ENCODE measurements at places on chromosomes 13 and 19.

GRCh38 chr13:112983428-112984196, 14.6 kb downstream of the MCF2L start:
- no peak for DNase-seq

DNA sequence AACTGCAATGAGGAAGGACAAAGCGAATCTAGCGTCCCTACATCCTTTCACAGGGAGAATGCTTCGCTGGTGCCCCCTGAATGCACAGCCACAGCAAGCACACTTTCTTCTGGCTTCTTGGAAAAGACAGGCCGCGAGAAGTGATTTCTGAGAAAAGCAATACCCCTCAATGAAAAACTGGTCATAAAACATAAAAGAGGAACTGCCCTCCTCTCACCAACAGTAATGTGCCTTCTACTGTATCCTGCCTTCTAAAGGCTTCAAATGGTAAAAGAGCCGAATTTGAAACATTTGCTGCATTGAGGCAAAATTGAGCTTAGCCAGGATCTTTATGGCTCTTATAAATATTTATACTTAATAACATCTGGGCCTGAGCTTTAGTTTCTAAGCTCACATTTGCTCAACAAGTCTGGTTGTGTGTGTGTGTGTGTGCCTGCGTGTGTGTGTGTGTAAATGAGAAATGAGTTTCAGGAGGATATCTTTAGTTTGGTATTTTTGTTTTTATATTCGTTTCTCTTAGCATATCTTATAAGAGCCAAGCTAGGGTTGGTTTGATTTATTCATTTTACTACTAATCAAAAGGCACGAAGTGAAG, 246.1 kb upstream of the MAB21L1 start:
- no peak for DNase-seq

GRCh38 chr13:51730927-51731326, 73.0 kb downstream of the DHRS12 start:
- DNase-seq = no peak

DNA sequence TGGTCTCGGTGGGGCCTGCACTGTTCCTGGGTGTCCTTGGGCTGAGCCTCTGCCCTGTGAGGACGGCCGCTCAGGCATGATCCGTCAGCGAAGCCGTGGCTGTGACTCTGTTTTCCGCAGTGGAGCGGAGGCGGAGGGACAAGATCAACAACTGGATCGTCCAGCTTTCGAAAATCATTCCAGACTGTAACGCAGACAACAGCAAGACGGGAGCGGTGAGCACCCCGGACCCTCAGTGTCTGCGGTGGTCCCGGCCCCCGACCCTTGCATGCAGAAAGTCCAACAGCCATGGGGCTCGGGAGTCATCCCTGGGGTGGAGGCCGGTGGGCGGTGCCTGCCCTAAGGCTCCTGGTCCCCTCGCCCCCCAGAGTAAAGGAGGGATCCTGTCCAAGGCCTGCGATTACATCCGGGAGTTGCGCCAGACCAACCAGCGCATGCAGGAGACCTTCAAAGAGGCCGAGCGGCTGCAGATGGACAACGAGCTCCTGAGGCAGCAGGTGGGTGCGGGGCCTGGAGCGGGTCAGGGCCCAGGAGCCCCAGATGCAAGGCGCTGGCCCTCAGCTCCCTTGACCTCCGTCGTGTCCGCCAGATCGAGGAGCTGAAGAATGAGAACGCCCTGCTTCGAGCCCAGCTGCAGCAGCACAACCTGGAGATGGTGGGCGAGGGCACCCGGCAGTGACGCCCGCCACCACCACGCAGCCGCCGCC, 3.6 kb upstream of the HAMP start:
- no peak for DNase-seq

- no peak for DNase-seq
These were observed 19.1 kb downstream of the POP4 start for GRCh38 chr19:29625186-29625651.

DNA sequence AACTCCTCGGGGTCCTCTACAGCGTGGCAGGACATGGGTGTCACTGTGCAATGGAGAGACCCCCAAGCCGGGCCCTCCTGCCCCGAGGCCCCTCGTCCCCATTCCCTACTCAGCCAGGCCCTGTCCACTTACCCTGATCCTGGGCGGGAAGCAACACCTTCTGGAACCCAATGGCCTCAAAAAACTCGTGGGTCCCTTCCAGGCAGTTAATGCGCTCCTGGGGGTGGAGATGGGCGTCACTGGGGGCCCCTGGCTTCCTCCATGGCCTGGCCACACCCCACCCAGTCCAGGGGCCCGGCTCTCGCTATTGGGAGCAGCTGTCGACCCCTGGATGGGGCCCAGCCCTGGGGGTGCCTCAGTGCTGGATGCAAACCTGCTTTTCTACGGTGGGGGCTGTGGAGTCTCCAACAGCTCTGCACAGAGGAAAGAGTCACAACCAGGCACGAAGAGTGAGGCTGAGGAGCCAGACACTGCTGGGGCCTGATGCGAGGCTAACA, 10.8 kb downstream of the UBXN6 start:
- no peak for DNase-seq

GRCh38 chr19:11694533-11695439, 44.0 kb downstream of the ZNF823 start:
- peak; percentile 87 for DNase-seq
